ENCODE measurements at places on chromosomes 11 and 22.
A peak's percentile ranks its signal among the peaks of the same experiment; 100 is the strongest.

- no peak for DNase-seq
Measured at GRCh38 chr11:15468466-15468865, 353.7 kb downstream of the INSC start.

GRCh38 chr11:22371160-22371559 is 33.0 kb downstream of the SLC17A6 start:
- DNase-seq = no peak

DNA sequence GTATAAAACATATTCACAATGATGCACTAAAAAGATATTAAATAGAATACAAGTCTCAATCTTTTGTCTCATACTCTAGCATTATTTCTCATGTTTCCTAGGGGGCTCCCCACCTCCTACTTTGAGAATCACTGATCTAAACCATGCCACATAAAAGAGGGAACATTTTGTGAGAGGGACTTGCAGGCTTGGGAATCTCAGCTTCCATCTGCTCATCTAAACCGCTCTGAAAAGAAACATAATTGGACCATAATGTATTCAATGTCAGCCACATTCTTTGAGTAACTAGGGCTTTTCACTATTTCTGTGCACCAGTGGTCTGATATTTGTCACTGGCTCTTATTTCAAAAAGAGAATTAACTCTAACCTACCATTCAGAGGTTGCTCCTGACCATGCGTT is 6.4 kb upstream of the CSRP3 start:
- no peak for DNase-seq

DNA sequence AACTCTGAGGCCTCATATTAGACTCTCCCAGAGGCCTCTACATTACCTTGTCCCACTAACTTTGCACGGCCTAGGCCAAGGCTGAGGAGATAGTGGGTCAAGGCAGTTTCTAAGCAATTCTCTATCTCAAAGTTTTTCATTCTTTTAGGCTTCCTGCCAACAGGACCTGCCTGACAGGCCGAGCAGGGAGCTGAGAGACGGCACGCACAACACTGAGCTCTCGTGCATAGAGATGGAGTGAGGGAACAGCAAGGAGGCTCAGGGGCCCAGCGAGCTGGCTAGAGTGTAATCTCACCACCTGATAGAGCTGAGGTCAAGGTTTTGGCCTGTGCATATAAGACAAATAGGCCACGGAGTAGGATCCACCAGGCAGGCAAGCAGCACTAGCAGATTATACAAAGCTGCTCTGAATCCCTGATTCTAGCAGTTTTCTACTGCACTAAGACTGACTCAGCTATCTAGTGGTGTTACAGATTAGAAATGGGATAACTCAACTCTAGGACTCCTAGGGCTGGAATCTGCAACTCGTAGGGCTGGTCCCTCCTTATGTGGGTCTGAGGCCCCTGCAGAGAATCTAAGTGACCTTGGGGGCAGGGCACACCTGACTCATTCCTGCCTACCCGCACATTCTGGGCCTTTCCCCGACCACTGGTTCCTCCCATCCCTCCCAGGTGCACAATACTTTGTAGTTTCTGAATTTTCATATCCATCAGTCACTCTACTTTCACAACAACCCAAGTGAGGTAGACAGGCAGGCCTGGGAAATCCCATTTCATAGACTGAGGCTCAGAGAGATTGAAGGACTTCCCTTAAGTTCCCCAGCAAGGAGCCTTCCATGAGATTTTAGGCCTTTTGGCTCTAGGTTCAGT is 1.7 kb downstream of the CYB5R2 start:
- no peak for DNase-seq

GRCh38 chr22:22717664-22718063 is 73.2 kb downstream of the GGTLC2 start:
- no peak for DNase-seq

- no peak for DNase-seq
Measured at GRCh38 chr11:1912289-1912878, 7.1 kb upstream of the TNNT3 start.

- no peak for DNase-seq
Measured at GRCh38 chr22:39317775-39318506, 1.5 kb downstream of the RPL3 start.

- no peak for DNase-seq
Measured at GRCh38 chr11:116357784-116358544, 414.8 kb downstream of the BUD13 start.

GRCh38 chr22:23745791-23746190 is 5.1 kb downstream of the ZNF70 start:
- DNase-seq = no peak

DNA sequence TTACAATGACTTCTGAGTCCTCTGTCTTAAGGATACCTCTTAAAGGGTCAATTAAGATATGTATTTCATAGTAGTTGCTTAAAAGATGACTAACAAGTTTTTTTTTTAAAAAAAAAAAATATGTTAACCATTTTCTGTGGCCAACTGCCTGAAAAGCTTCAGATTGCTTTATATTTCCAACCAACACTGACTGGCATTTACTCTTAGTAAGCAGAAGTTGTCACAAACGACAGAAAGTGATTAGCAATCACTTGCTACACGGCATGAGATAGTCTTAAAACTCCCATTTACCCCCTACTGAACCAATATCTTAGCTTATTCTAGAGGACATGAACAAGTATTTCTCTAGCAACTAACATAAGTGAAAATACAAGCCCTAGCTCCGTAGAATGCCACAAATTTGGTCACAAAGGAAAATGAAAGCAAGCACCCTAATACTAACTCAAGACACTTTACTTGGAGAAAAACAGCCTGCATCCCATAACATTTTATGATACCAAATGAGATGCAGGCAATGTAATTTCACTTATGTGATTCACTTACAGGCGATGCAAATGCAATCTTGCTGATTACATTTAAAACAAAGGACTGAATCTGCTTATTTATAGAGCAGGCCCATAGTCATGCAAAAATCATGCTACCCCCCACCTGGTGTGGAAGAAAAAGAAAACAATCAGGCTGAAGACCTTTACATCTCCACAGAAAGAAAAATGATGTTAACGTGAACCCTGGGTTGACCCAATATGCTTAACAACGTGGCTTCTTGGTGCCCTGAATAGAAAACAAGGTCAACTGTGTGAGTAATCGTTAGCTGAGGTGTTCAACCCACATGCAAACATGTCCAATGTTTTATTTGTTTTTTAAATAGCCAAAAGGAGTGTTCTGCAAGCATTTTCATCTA is 25.7 kb downstream of the MPPED2 start:
- no peak for DNase-seq

DNA sequence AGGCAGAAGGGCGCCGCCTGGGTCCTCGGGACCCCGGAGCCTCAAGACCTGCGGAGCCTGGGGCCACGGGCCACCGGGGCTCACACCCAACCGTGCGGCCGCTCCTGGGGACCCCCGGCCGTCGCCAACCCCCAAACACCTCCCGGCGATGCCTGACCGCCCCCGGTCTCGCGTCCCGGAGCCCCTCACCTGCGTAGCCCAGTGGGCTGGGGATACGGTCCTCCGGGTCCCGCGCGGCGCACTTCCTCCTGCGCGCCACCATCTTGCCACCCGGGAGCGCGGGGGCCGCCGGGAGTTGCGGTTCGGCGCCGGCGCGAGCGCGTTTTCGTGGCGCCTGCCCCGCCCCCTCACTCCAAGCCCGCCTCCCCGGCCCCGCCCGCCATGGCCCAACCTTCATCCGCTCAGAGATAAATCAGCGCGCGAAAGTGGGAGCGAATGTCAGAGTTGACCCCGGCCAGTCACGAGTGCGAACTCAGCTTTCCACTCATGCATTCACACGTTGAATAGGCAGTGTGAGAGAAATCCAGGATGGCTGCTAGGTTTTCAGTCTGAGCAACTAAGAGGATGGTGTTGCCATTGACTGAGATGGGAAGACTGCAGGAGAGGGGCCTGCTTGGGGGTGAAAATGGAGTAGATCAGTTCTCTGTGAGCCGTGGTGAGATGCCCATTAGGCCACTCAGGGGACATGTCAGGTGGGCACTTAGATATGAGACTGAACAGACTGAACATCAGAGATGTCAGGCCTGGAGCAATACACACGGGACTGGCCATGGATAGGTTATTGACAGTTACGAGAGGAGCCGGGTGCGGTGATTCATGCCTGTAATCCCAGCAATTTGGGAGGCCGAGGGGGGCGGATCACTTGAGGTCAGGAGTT is at the start of gene RRP7A:
RRP7A (minus strand) TSS at position 272 of the 877 bp plus-strand sequence; CDS start at position 262, 10 bp downstream.
- DNase-seq = peak; percentile 78

DNA sequence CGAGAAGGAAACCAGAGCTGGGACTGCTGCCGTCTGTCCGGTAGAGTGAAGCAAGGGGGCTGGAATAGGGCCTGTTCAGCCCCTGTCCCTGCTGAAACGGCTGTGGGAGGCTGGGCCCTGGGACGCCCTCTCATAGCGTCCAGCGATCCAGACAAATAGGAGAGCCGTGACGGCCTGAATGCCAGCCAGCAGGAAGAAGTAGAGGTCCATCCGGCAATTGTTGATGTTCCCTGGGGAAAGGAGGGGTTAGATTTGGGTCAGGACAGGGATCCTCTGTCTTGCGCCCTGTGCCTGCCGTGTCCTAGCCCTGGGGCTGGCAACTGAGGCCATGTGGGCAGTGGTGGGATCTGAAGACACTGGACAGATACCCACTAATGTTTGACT is 12.9 kb downstream of the TMEM132A start:
- no peak for DNase-seq

DNA sequence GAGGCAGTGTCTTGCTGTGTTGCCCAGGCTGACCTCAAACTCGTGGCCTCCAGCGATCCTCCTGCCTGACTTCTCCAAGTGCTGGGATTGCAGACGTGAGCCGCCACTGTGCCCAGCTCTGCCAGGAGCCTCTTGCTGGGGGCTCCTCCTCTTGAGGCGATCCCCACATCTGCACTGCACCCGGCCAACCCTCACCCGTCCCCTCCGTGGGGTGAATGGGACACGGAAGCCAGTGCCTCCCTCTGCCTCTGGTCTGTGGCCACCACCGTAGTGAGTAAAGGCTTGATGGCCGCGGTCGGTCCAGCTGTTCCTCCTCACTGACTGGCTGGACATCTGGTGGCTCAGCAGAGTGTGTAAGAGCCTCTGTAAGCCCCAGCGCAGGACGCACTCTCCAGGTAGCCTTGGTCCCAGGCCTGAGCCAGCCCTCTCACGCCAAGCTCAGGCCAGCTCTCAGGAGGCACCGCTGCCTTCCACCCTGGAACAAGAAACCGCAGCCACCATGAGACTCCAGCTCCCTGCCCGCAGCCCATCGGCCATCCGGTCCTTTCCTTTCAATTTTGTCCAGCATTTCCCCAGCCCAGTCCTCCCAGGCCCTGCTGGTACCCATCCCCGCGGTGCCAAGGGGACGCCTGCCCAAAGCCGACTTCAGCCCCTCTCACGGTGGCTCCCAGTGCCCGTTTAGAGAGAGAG is 100.3 kb downstream of the BRD1 start:
- DNase-seq = no peak

- no peak for DNase-seq
Measured at GRCh38 chr11:114281388-114281956, 14.7 kb upstream of the NNMT start.

GRCh38 chr11:24373516-24373915 is 123.3 kb upstream of the LUZP2 start:
- no peak for DNase-seq

GRCh38 chr11:64524534-64525042 is 66.4 kb upstream of the SLC22A12 start:
- peak; percentile 58 for DNase-seq

DNA sequence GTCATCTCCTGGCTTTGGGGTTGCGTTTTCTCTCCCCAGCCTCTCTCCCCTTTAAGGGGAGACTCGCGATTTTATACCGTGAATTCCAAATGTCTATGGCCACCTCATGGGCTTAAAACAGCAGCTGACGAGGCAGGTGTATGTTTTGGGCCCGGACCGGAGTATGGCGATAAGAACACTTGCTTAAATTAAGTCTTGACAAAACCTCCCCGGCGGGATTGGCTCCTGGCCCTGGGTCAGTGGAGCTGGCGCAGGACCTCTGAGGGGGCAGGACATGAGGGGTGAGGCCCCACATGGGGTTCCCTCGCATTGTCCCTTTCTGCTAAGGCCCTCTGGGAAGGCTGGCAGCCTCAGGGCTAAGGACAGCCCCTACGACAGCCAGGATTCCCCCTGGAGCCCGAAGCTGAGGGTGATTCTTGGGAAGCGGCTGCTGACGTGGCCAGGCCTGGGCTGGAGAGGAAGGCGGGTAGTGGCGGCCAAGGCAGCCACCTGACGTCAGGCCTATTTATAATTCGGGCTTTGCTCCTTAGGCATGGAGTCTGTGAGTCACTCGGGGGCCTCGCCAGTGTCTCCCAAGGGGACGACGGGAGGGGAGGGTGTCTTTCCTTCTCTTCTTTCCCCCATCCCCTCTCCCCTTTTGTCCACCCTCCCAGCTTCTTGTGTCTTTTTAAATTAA is 12.7 kb downstream of the MYO18B start:
- peak; percentile 66 for DNase-seq

DNA sequence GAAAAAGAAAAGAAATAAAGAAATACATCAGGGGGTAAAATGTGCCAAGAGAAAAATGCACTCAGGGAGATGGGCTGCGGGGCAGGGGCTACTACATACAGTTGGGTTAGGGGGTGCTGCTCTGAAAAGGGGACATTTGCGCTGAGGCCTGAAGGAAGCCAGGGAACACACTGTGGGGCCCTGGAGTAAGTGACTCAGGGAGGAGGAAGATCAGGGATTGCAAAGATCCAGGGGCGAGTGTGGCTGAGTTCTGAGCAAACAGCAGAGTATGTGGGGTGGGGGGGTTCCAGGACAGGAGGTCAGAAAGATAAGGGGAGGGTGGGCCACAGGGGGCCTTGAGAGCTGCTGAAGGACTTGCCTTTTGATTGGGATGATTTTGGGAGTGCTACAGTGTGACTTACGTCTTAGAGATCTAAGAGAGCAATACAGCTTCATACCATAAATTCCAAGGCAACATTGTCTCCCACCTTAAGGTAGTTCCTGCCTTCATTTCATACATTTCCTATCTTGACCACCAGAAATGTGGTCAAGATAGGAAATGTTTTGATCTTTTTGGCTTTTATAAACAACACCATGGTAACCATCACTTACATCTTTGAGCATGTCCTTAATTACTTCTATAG is 5.8 kb downstream of the A4GALT start:
- no peak for DNase-seq

- no peak for DNase-seq
Measured at GRCh38 chr11:65426839-65427690, 4.5 kb downstream of the NEAT1 start.

GRCh38 chr22:28958611-28959010 is 75.2 kb downstream of the ZNRF3 start:
- no peak for DNase-seq

- no peak for DNase-seq
Measured at GRCh38 chr11:114321621-114322257, 25.5 kb downstream of the NNMT start.

DNA sequence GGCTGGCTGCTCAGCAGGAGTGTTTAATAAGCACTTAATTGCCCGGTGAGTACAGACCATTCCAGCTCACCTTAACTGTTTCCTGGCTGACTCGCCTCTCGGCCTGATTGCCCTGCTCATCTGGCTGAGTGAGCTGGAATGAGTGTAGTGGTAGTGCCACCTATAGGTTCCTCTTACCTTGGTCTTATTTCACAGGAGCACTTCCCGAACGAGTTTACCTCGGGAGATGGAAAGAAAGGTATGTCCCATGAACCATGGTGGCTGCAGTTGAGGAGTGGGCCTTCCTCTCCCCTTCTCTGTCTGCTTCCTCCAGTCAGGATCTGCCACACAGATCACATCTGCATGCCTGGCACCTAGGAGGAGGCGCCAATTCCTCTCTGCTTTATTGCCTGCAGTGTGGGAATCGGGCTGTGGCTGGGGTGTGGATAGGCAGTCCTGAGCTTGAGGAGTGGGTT is 26.7 kb downstream of the UPB1 start:
- peak; percentile 21 for DNase-seq

- DNase-seq = no peak
Measured at GRCh38 chr11:118606157-118606843, 1.1 kb upstream of the PHLDB1 start.
